ENCODE measurements at places on chromosomes 7 and 10.

GRCh38 chr10:14150526-14150925 is 180.2 kb downstream of the FRMD4A start:
- DNase-seq = no peak

- no peak for DNase-seq
These were observed 97.9 kb downstream of the TMEM168 start for GRCh38 chr7:112692333-112692732.

GRCh38 chr7:158858592-158859503 is 2.5 kb downstream of the DYNC2I1 start:
- DNase-seq = no peak

- no peak for DNase-seq
These were observed 153.5 kb downstream of the PARD3 start for GRCh38 chr10:34661580-34661979.

DNA sequence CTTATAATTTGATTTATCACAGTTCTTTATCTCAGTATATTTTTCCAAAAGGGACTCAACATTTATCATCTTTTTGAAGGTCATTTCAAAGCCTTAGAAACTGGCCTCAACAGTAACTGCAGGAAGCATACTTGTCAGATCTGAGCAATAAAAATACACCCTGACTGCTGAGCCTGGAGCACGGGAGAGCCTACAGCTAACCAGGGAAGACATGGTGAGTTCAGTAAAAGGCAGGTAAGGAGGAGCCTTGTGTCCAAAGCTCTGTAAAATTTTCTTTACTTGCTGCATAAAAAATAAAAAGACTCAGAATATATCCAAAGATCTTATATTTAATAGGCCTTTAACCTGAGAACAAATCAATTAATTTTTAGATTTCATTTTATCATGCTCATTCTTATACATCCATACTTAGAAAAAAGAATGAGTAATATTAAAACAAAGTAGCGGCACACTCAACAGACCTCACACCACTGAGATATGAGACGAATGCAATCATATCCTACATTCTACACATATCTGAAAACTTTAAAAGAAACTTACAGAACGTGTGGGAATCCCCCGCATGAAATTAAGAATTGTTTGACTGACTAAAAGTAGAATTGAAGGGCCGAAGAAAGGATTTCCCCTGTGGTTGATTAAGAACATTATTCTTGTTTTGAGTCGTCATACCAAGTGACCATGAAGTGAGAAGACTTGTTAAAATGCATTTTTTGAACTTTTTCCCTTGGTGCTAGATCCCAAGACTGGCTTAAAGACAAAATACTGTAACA is 296.4 kb upstream of the MKLN1 start:
- DNase-seq = peak; percentile 64

DNA sequence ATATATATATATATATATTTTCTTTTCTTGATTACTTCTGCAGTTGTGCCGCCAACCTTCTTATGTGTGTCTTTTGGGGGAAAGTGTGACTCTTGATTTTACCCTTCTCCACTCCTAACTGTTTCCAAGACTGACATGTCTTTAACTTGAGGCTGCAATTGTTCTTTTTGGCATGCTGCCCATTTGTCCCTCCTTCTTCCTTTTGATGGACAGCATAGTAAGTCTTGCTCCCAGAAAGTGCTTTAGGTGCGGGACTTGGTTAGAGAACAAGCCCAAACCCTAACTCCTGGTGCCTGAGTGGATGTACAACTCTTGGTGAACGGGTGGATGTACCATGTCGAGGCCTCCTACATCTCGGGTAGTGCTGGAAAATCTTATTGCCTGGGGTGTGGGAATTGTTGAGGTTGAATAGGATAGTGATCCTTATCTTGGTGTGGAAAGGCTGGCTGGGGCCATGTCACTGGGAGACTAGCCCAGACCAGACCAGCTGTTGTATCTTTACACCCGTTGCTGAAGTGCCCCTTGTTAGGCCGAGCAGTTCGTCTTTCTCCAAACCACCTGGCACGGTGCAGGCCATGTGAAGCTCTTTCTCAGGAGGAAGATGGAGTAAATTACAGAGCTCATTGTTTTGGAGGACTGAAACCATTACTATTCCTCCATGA is 16.3 kb downstream of the TCF7L2 start:
- no peak for DNase-seq

DNA sequence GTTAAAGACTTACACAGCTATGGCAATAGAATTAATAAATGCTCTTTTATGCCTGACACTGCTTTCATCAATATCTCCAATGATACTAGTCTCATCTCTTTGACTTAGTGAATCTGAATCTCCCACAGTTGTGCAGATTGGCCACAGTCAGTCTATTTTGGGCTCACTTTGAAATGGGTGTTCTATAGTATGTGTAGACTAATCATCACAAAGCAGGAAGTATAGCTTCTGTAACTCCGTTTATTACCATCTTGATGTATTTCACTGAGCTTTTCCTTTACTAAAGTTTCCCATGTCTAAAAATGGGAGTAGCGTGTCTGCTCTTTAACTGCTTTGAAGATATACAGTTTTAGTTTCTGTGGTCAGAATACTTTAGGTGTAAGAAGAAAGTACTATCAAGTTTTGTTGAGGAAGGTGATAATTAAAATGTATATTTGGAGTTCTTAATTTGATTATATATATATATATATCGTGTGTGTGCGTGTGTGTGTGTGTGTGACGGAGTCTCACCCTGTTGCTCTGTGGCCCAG is 70.1 kb downstream of the ST7 start:
- DNase-seq = no peak

DNA sequence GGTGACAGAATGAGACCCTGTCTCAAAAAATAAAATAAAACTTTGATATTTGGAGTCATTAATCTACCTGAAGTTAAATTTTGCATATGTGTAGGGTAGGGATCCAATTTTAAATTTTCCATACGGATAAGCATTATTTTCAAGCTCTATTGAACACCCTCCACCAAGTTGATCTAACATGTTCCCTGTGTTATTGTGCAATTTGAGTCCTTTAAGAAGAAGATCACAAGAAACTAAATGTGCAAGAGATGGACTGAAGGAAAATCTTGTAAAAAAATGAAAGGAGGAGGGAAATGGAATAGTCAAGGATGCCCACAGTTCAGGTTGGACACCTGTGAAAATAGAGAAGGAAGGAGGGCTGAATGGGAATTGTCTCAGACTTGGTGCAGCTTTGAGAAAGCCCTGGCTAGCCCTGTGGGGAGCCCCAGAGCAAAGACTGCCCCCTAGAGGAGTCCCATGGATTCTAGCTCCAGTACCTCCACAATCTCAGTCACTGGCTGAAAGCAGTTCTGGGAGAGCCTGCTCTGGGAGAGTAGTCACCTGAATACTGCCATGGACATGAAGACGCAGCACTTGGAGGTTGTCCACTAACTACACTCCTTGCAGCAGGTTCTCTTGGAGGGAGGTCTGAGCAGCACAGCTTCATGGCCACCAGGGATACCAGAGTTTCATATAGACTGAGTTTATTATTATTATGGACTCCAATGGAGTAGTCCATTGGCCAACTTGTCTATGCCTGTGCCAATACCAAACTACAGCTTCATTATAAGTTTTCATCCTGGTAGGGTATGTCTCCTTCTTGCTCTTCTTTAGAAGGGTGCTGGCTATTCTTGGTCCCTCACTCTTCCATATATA is 5.7 kb upstream of the TIAL1 start:
- no peak for DNase-seq

DNA sequence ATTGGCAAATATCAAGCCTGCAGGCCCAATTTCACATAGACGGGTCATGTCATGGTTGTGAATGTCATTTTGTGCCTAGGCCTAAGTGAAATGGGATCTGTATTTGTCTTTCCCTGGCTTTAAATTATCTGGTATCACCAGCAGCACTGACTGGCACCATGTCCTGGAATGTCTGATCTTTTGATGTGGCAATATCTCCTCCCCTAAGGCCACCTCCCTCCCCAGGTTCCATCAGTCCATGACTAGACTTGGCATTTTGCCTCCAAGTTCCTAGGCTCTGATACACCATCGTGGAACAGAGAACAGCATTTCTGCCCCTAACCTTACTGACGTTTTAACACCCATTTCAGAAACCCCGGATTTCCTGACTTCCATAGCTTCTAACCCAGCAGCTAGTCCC is 513.9 kb downstream of the GALNT17 start:
- no peak for DNase-seq

- no peak for DNase-seq
These were observed 24.2 kb downstream of the STN1 start for GRCh38 chr10:103893817-103894216.

- no peak for DNase-seq
These were observed 85.6 kb upstream of the AGR3 start for GRCh38 chr7:16967300-16967811.

DNA sequence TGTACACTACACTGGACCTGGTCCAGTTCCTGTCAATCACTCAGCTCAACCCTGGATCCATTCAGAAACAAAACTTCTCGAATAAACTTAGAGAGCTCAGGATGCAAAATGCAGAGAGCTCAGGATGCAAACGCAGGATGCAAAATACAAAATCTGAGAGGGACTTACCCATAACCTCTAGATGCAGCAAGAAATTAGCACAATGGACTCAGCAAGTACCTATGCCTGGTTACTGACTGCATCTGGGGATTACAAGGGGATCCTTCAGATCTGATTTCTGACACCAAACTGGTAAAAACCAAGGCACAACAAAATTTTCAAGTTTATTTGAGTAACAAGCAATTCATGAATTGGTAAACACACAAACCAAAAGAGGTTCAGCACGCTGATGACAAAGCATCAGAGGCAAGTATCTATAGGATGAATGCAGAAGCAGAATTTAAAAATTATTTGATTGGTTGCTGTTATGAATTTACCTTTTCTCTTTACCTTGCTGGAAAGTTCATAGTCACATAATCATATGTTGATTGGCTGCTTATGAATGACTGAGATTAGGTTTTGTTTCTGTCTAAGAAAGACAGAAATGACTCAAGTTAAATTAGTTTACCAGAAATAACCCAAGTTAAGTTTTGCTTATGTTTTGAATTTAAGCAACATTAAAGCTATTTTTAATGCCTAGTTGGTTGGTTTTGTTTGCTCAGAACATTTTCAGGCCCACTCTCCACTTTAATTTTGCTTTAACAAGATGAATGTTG is 11.4 kb downstream of the GIMAP6 start:
- DNase-seq = no peak

- no peak for DNase-seq
These were observed 86.2 kb downstream of the CHST15 start for GRCh38 chr10:124007102-124007772.

DNA sequence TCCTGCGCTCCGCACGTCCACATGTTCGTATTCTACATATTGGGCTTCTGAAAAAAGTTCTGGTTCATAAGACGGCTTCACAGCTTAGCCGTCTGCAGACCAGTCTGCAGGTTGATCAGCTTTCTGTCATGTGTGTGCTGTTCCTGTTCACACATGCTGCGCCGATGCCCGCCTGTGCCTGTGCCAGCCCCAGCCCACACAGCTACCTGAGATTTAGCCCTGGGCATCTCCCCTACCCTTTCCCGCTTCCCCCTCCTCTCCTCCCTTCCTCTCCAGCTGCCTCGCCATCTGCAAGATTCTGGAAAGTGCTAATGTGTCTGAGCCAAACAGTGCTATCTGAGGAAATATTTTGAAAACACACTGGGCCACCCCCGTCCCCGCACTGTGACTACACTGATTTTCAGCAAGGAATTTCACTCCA is 7.1 kb downstream of the CHST3 start:
- no peak for DNase-seq

GRCh38 chr7:46649876-46650275 is 728.8 kb upstream of the IGFBP3 start:
- no peak for DNase-seq

- no peak for DNase-seq
These were observed 31.7 kb upstream of the IKZF1 start for GRCh38 chr7:50272808-50273207.

- peak; percentile 37 for DNase-seq
These were observed 1.1 kb downstream of the ADRA2A start for GRCh38 chr10:111077785-111078504.

- no peak for DNase-seq
These were observed 96.8 kb upstream of the LSM8 start for GRCh38 chr7:118087126-118087525.

DNA sequence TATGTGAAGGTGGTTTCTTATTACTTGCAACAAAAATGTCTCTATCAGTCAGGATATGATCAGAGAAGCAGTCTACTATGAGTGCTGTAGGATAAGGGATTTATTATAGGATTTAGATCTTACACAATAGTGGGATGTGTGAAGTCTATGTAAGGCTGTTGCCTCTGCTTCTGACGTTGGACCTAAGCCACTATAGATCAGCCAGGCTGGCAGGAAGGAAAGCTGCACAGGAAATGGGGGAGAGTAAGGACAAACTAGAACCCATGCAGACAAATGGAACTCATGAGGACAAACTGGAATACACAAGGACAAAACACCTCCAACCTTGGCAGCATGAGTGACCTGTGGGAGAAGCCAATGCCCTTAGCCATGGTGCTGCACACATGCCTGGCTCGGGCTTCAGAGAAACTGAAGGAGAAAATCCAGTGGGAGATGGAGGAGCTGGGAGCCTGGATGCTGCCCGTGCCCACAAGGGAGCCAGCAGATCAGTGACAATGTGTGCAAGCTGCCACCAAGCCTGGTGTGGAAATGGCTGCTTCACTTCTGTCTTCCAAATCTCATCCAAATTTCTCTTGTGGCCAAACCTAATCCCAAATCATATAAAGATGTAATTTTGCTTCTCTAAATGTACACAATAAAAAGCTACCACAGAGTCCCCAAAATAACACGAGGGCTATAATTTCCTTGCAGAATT is 147.0 kb upstream of the PCGF5 start:
- no peak for DNase-seq

GRCh38 chr10:125147971-125148439 is 12.4 kb downstream of the CTBP2 start:
- DNase-seq = no peak

DNA sequence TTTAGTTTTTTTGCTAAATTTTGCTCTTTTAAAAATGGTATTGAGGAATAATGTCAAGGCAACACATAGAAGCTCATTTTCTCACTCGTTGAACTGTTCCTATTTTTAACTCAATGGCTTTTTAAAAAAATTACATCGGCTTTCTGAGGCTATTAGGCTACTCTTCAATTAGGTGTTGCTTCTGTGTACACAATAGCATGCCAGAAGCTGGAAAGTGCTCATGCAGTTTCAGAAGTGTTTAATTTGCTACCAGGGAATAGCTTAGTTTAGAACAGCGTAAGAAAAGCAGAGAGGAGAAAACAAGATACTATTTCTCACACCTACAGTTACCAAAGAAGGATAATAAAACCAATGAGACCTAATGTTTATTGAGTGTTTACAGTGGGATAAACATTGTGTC is 157.4 kb downstream of the NXPH1 start:
- DNase-seq = no peak

- no peak for DNase-seq
These were observed 58.3 kb downstream of the SLC39A12 start for GRCh38 chr10:18010050-18010449.

DNA sequence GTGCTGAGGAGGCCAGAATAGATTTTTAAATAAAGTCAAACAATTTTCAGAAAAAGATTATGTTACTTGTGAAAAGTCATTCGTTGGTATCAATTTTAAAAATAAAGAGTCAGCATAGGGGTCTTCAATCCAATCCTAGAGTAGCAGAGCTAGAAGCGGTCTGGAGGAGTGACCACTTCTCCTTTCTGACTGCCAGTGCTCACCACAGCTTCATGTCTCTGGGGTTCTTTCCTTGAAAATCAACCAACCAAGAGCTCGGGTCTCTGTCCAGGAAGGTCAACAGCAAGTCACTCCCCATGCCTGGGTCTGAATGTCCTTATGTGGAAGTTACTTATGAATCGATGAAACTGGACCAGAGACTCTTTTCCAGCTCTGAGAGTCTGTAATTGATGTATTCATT is 14.3 kb downstream of the PTPRN2 start:
- DNase-seq = no peak

- no peak for DNase-seq
These were observed 2.1 kb upstream of the MBL2 start for GRCh38 chr10:52774600-52775106.

GRCh38 chr7:24457219-24457558 is 116.1 kb upstream of the PALS2 start:
- DNase-seq = no peak

Measured in B cell (primary cell).